ENCODE measurements at places on chromosomes 1 and 21. TPM values are rescaled to one million over a fixed set of nuclear protein-coding genes. Genes with fewer than 3 reads are reported as not detected.

FHAD1 gene
- total RNA-seq, result 0.05 TPM

CCDC27 gene
- not detected for total RNA-seq

- no peak for DNase-seq
Measured at GRCh38 chr1:220342853-220343252, 70.6 kb upstream of the RAB3GAP2 start.

DNA sequence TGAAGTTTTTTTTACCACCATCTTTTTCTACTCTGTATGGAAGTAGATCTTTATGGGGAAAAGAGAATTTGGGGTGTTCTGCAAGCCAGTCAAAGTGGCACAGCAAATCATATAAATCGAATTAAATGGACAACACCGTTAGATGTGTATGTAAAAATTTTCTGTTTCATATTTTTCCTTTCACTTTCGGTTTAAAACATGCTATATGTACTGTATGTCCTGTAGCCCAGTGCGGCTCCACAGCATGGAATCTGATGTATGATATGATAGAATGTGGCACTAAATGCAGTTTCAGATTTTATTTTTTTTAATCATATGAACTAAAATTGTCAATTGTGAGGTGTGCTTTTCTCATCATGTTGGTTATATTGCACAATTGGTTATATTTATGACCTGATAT is 32.9 kb downstream of the RAB4A start:
- no peak for DNase-seq

DNA sequence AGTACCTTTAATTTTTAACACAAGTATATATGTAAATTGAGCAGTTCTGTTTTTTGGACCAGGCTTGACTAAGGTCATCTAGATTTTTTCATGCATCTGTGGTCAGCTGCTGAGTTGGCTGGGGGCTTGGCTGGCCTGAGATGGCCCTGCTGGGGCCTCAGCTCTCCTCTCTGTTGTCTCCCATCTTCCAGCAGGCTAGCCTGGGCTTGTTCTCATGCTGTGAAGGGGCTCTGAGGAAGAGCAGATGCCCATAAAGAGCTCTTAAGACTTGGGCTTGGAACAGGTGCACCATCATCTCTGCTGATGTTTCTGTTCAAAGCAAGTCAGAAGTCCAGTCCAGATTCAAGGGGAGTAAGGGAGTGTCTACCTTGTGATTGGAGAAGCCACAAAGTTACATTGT is 51.2 kb upstream of the TNR start:
- DNase-seq, result no peak

Data from liver (tissue), 10 donors.